ENCODE measurements at places on chromosomes 3 and 15.

DNA sequence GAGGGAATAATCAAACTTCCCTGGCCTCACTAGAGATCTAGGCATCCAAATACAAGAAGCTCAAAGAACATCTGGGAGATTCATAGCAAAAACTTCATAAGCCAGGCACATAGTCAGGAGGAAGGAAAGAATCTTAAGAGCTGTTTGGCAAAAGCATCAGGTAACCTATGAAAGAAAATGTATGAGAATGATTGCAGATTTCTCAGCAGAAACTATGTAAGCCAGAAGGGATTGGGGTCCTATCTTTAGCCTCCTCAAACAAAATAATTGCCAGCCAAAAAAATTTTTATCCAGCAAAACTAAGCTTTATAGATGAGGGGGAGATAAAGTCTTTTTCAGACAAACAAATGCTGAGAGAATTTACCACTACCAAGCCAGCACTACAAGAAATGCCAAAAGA lies 1036.3 kb downstream of the TBL1XR1 start:
- DNase-seq: no peak

GRCh38 chr3:88810455-88810854 lies 297.0 kb upstream of the EPHA3 start:
- no peak for DNase-seq

DNA sequence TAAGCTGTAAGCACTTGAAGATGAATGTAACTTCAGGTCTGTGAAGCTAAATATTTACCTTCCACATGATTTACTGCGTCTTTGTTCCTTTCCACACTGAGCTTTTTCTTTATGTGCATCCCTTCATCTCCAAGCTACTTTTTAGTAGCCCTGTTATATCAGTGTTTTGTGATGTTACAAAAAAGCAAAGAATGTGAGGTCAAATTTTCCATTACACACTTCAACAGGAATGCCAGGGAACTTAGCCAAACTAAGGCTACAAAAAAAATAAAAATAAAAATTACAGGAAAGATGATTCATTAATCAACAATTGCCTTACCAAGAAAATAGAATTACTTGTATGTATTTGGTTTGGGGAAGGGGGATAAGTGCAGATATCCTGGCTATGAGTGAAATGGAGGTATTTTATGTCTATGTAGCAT lies 73.0 kb downstream of the FILIP1L start:
- DNase-seq: no peak

- no peak for DNase-seq
These were observed 57.5 kb downstream of the MED12L start for GRCh38 chr3:151142929-151143328.

DNA sequence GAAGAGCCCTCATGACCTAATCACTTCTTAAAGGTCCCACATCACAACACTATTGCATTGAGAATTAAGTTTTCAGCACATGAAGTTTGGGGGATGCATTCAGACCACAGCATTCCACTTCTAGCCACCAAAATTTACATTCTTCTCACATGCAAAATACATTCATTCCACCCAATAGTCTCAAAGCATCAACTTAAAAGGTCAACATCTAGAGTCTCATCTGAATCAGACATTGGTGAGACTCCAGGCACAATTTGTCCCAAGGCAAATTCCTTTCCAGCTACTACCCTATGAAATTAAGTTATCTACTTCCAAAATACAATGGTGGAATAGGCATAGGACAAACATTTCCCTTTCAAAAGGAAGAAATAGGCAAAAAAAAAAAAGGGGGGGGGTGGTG lies 64.9 kb downstream of the PLSCR2 start:
- DNase-seq: no peak

- no peak for DNase-seq
These were observed 7.1 kb downstream of the CASR start for GRCh38 chr3:122190525-122190924.

DNA sequence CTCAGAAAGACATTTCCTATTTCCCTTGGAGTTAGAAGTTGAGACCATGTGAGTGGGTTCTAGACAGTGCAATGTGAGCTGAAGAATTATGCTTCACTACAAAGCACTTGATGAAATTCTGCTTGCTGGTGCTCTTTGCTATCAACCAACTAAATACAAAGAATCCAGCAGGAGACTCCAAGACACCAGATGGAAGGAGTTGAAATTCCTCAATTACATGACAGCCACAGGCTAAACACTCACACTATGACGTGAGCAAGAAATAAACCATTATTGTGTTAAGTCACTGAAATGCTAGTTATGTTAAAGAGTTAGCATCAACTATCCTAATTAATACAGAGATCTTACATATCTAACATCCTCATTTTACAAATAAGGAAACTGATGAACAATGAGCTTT lies 8.2 kb upstream of the MAP4 start:
- DNase-seq: no peak

GRCh38 chr3:194572143-194572789 lies 61.0 kb downstream of the TMEM44 start:
- DNase-seq: no peak

- DNase-seq: no peak
These were observed 4.6 kb downstream of the SNUPN start for GRCh38 chr15:75620841-75621391.

DNA sequence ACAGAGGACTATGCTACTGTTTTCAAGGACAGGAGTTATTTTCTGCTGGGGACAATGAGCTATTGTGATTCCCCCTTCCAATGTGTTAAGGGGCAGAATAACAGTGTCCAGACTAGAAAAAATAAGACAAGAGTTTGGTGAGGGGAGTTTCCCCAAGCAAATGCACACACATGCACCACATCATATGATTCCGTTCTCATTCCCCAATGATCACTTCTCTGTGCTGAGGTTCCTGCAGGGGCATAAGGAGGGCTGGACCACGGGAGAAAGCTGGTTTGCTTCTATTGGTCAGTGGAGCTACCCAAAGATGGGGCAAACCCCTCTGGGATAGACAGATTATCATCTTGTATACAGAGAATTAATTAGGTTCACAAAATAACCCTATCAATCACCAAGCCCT lies 80.6 kb downstream of the RBPMS2 start:
- DNase-seq: no peak

DNA sequence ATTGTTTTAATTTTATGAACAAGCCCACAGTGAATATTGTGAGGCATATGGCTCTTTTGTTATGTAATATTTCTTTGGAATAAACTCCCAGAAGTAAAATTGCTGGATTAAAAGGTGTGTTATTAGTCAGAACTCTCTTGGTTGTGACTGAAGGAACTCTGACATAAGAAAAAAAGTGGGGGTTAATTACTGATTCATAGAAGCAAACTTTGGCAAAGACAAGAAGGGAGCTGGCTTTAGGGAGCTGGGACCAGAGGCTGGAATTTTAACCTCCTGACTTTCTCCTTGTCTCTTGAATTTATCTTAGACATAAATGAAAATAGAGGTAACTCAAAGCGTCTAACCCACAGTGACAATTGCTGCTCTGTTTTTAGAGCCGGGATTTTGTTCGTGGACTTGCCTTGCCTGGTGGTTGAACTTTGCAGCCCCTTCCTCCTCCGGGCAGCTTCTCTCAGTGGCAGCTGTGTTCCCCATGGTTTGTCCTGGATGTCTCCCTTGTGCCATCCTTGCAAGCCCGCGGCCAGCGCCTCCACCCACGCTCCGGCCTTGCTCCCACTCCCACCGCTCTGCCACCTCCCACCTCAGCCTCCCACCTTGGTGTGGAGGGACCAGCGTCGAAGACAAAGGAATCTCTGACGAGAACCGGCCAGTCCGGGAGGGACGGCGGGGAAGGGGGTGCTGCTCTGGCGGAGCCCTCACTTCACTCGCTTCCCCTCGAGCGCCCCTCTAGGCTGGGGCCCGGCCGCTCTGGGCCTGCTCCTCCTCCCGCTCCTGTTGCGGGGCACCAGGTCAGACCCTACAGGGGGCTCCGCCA lies 28.0 kb downstream of the ARHGAP31 start:
- no peak for DNase-seq

DNA sequence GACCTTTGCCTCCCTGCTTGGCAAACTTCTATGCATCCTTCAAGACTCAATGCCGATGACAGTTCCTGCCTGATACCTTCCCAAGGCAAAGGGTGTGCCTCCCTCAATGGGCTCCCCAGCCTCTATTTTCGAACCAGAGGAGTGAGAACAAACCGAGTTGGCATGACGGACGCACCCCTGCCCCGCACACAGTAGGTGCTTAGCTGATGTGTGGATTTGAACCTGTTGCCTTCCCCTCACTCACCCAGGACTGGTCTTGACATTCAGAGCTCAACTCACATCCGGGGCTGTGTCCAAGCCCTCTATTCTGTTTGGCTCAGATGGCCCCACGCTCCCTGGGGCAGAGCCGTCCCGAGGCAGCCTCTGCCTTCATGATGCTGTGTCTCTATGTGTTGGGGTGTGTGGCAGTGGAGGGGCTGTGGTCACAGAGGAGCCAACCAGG lies 52.2 kb upstream of the SLC6A11 start:
- DNase-seq: no peak

DNA sequence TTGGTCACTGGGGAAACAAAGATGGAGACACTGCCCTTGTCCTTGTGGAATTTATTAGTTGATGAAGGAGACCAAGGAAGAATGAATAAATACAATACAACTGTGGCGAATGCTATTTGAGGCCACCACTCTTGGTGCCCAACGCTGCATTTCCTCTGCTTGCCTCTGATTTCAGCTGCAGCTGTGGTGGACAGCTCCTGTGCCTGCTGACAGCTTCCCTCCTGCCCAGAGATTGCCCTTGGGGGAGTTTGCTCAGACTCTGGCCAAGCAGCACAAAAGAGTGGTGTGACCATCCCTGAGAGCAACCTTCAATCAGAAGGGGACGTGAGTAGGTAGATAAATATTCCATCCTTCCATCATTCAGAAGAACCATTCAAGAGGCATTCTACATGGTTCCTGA lies 64.6 kb upstream of the FHIT start:
- DNase-seq: no peak

GRCh38 chr3:121231872-121232271 lies 313.9 kb downstream of the POLQ start:
- no peak for DNase-seq

- no peak for DNase-seq
These were observed 543 bp downstream of the ARPIN start for GRCh38 chr15:89912145-89912673.

- DNase-seq: no peak
These were observed 10.9 kb downstream of the GPR87 start for GRCh38 chr3:151305775-151306151.

DNA sequence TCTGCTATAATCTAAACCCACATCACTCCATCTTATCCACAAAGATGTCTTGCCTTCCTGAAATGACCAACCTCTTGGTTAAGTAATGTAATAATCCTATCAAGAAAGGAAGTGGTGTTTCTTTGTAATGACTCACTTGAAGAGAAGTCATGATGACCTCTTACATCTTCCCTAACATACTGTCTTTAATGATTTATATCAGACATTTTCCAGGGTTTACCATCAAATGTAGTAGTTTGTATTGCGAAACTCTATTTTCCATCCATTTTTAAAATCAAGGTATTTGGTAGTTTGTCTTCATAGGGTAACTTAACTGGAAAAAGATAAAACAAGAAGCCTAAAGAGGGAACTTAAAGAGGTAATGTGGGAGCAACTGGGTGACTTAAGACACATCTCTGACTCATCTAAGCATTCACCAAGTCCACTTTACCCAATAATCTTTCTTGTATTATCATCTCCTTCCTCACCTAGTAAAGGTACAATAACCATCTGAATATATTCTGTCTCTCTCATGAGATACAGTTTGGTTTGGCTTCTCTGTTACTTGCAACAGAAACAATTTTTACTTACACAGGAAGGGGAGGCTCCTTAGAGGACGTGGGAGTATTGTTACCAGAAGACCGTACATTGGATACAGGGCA lies 5.7 kb upstream of the MAPK6 start:
- DNase-seq: no peak

GRCh38 chr15:71654042-71654719 lies 156.2 kb upstream of the NR2E3 start:
- no peak for DNase-seq

DNA sequence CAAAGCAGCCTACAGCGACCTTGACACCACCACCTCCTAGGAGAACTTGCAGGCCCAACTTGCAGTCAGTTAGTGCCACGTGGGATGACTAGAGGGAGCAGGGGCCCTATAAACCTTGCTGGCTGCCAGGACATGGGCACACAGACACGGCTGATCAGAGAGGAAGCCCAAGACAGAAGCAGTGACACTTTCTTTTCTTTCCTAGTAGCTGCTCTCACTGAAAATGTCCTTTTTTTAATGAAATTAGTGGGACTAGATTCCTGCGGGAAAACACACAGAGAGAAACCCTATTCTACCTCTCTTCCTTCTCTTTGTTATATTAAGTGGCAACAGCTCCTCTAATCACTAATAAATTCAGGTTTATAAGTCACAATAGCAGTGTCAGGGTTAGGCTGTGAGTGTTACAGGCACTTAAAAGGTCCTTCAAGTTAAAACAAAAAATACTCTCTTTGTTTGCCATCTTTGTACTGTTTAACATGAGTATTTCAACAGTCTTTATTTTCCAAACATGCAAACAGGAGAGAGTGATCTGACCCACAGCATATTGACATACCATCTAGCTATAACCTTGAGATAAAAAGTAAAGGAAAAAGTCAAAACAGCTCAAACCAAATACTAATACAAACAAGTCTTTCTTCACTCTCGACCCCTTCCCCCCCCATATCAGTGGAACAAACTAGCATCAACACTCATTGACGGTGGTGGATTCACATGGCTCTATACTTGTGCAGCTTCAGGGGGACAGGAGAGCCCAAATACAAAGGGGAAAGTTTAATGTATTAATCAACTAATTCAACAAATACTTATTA lies 2.1 kb upstream of the TMEM212 start:
- no peak for DNase-seq
